ENCODE measurements at places on chromosomes 3 and 15.

- H3K27me3 ChIP-seq, result no peaks in the 10 kb centered on the region
- no peaks in the 10 kb centered on the region for H3K4me1 ChIP-seq
- DNase-seq, result no peak
- no peak overlapping the region for H3K4me3 ChIP-seq
Measured at GRCh38 chr3:52132930-52133329, 21.3 kb downstream of the POC1A start.

DNA sequence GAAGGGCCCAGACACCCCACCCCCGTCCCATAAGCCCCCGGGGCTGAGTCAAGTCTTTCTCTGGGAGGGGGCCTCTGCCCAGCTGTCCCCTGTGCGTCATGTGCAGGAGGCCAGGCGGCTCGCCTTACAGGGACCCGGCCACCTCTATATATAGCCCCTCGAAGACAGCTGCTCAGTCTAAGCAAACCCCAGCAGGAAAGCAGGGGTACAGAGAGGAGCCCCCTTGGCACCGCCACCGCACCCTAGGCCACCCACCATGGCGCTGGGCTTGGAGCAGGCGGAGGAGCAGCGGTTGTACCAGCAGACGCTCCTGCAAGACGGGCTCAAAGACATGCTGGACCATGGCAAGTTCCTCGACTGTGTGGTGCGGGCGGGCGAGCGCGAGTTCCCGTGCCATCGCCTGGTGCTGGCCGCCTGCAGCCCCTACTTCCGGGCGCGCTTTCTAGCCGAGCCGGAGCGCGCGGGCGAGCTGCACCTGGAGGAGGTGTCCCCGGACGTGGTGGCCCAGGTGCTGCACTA, at the start of gene KLHL40:
KLHL40 (plus strand) TSS at position 175 of the 519 bp plus-strand sequence; CDS start at position 257, 82 bp downstream.
- DNase-seq, result no peak
- H3K27me3 ChIP-seq, result peaks cover 30% of the 10 kb centered on the region
- no peak within 1 kb of the TSS for H3K4me3 ChIP-seq
- peaks cover 6% of the 10 kb centered on the region for H3K4me1 ChIP-seq
- no peak within 1 kb of the TSS for H3K27ac ChIP-seq

- no peak overlapping the region for H3K27ac ChIP-seq
- H3K4me1 ChIP-seq, result peaks cover 2% of the 10 kb centered on the region
- H3K27me3 ChIP-seq, result peaks cover 17% of the 10 kb centered on the region
- no peaks in the 10 kb centered on the region for H3K36me3 ChIP-seq
Measured at GRCh38 chr15:101029971-101030661, 111.0 kb downstream of the LRRK1 start.

GRCh38 chr3:114338651-114339357, 45.0 kb downstream of the TIGIT start:
- H3K4me3 ChIP-seq, result peak overlapping the region; percentile 22
- H3K27ac ChIP-seq, result peak overlapping the region; percentile 51

DNA sequence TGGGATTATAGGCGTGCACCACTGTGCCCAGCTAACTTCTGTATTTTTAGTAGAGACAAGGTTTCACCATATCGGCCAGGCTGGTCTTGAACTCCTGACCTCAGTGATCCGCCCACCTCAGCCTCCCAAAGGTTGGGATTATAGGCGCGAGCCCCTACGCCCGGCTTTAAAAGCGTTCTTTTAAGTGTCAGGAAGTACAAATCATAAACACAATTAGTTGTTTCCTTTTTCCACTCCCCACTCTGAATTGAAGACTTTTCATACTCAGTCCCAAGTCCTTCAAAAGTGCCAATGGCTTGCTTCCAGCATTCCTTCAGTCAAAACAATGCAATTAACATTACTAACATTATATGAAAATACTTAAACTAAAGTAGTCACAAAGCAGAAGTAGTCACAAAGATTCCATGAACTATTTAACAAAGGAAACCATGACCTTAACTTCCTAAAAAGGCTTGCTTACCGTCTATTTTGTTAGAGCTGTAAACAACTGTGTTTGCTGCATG, 8.1 kb downstream of the WDR82 start:
- H3K27me3 ChIP-seq, result no peaks in the 10 kb centered on the region
- no peak for DNase-seq
- peak overlapping the region; percentile 100 for H3K27ac ChIP-seq
- H3K36me3 ChIP-seq, result peaks cover 6% of the 10 kb centered on the region
- H3K4me1 ChIP-seq, result peaks cover 64% of the 10 kb centered on the region

DNA sequence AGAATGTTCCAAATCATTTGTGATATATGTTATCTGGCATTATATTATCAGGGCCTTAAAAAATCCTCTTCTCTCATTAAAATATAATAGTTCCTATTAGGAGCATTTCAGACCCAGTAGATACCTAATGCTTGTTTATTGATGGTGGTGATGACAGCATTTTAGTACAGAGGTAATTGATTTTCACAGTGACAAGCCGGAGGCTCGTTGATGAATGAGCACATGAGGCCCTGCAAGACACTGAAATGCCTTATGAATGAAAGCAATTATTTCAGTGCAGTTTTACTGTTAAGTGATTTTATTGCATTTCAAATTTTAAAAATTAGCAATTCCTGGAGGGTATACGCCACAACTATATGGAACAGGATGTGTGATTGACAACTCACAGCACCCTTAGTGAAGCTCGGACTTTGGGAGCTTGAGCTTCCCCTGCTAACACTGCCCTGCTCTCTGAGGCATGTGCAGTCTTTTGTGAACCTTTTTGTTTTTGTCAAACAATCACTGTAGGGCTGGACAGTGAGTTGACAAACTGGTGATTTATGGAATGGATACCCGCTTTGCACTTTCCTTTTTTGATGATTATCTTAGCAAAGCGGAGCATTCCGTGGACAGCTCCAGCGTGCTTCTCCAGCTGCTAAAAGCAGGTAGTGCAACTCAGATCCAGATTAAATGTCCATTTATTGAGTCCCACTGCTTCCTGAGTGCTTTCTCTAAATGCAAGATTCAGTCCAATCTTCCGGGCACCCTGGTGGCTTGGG, 187.0 kb upstream of the ATP10A start:
- H3K36me3 ChIP-seq, result no peaks in the 10 kb centered on the region
- peaks cover 2% of the 10 kb centered on the region for H3K4me1 ChIP-seq
- no peak overlapping the region for H3K27ac ChIP-seq
- H3K4me3 ChIP-seq, result no peak overlapping the region
- no peak for DNase-seq

Measured in T-helper 17 cell (primary cell).